ENCODE measurements at places on chromosomes 12 and 14. TPM values are rescaled to one million over a fixed set of nuclear protein-coding genes. Genes with fewer than 3 reads are reported as not detected.

DNA sequence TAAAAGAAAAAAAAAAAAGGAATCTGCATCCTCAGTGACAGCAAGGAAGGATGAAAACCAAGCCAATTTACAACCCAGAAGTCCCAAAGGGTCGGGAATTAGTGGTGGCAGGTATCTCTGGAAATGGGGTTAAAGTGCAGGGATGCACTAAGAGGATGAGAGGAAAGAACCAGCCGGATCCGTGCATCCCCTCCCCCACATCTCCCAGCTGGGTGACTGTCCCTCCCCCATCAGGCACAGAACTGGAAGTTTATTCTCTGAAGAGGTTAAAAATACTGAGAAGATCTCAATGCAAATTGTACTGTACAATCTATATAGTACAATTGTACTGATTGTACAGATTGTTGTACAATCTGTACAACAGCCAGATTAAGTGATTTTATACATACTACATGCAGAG is 15.4 kb downstream of the CLMN start:
- DNase-seq = no peak

- no peak for DNase-seq
Measured at GRCh38 chr14:55425091-55425490, 13.5 kb upstream of the ATG14 start.

GRCh38 chr12:15629108-15629507 is 160.1 kb downstream of the EPS8 start:
- peak; percentile 97 for DNase-seq

- DNase-seq = no peak
Measured at GRCh38 chr12:71671816-71672215, 7.7 kb downstream of the THAP2 start.

GRCh38 chr14:61640158-61641136 is 54.9 kb upstream of the HIF1A start:
- no peak for DNase-seq

DNA sequence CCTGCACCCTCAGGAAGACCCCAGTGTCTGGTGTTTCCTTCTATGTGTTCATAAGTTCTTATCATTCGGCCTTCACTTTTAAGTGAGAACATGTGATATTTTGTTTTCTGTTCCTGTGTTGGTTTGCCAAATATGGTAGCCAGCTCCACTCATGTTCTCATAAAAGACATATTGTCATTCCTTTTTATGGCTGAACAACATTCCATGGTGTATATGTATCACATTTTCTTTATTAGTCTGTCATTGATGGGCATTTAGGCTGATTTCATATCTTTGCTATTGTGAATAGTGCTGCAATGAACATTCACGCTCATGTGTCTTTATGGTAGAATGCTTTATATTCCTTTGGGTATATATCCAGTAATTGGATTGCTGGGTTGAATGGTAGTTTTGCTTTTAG is 645.1 kb downstream of the SLC16A7 start:
- no peak for DNase-seq

DNA sequence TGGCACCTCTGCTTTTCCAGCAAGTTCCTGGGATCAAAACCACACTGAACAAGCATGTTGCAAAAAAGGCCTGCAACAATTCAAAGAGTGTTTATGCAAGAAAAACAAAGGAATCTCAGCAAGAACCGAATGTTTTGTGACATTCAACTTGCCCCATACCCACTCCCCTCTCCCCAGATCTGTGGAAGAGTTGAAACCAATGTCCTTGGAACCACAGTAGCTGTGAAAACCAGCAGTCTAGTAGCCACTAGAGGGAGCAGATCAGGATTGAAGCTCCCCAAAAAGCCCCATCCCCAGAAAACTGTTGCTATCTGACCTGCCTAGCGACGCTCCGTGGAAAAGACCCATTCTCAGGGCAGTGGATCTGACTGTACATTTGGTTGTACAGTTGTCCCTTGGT is 27.1 kb downstream of the PRKAB1 start:
- DNase-seq = no peak

GRCh38 chr12:71442567-71442931 is 3.0 kb downstream of the LGR5 start:
- no peak for DNase-seq

The JDP2 gene
- total RNA-seq = 80.1 TPM

The DLK1 gene
- total RNA-seq = 0.09 TPM

The IL23A gene
- total RNA-seq = not detected
